Activated T-helper 1 cell treated with anti-CD3 and anti-CD28 coated beads, Interleukin-2, amount 50 U/mL, for 16 hours (primary cell): ENCODE measurements at places on chromosomes 16 and 17.

DNA sequence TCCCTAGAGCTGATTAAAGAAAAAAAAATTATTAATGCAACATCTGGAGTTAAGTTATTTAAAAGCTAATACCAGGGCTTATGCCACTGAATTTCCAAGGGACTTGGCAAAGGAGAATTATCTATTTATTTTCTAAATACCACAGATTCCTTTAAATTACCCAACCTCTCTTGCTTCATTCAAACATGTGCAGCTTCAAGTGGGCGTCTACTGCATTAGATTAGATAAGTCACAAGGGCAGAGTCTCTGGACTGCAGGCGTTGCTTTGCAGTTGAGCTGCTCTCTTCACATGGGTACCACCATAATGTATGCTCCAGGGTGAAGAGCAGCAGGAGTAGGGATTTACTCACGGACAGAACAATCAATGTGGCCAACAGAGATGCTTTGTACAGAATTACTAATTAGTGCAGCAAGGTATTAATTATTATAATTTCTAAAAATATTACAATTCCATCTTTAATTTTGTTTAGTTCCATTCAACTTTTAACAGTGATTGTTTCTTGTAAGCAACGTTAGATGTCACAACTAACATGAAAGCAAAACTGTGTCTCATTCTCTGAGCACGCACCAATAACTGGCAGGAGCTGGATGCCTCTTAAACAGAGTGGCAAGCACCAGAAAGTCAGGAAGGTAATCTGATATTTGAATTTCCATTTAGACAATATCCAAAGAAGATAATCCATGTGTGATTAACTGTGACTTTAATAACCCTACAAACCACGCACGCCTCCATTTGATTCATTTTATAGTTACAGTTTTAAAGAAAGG, 214.2 kb downstream of the STX8 start:
- no peak for DNase-seq

DNA sequence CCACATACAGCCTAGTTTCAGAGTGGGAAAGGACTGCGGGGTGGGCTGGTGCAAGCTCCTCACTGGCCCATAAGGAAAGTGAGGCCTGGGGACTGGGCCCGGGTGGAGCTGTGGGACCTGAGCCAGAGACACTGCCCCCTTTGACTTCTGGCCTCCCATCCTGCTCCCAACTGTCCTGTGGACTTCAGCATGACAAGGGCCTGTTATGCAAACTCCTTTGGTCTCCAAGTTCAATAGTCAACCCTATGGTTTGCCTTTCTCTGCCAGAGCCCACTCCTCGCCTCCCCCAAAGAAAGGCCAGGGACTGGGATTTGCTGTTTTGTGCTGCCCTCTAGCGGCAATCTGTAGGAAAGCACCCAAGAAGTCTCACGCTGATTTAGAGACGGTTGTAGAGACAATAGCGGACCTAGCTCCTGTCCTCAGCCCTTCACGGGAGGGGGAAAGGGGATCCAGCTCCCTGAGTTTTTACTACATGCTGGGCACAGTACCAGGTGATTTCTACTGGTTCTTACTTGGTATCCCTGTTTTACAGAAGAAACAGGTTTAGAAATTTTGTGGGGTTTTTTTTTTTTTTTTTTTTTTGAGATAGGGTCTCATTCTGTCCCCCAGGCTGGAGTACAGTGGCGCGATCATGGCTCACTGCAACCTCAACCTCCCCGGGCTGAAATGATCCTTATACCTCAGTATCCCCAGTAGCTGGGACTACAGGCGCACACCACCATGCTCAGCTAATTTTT, 1.2 kb upstream of the TLCD3B start:
- DNase-seq: no peak

GRCh38 chr16:75593825-75594820, 27.9 kb downstream of the GABARAPL2 start:
- no peak for DNase-seq

DNA sequence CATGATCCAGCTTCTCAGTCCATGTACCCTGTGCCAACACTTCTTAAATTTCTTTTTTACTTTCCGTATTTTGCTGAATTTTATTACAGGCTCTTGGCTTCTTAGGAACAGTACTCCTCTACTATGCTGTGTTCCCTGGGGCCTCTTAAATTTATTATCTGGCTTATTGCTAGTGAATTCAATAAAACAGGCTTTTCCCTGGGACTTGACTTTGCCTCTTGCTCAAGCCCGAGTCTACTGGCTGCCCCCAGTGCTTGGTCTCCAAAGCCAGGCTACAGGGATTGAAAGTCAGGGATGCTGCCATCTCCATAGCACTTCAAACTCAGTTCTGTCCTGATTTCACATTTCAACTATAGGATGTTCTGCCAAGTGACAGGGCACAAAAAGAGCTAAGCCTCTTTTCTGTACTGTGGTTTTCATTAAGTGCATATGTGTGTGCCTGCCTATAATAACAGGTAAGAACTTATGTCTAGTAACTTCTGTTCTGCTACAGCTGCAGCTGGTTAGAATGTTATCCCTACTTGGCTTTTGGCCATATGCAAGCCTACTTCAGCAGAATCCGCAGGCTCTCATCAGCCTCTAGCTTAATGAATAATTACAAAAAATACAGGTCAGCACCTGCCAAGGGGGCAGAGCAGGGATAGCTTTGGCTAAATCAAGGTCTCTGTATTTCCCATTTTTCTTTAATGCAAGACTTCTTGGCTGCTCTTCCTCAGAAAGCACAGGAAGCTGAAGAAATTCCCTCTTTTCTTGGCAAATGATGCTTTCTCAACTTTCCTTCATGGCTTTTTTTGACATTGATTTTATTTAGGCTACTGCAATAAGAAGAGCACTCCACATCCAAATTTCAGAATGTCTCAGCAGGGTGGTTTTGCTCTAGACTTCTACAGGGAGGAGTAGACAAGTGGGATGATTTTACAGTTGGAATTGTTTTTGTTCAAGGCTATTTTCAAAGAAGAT, 8.2 kb downstream of the FAM20A start:
- DNase-seq: no peak

- DNase-seq: no peak
Observed at GRCh38 chr16:83031524-83031923, 404.8 kb downstream of the CDH13 start.

DNA sequence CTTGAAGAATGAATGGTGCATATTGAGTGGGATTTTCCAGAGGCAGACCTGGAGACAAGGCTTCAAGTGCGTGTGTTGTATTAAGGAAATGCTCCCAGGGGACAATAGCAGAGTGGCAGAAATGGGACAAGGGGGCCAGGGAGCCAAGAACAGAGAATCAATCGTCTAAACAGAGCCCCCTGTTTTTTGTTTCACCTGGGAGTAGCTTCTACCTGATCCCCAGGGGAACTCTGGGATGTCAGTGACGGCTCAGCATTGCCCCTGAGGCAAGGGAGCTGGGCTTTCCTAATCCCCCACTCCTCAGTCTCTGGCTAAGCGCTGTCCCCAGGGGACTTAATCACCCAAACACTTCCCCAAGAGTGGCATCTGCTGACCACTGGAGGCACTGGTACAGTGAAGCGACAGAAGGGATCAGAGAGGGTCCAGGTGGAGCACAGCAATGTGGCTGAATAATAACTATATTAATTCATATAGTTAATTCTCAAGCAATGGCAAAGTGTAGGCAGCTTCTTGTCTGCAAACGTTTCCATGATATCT, 35.7 kb upstream of the C16orf78 start:
- DNase-seq: no peak

DNA sequence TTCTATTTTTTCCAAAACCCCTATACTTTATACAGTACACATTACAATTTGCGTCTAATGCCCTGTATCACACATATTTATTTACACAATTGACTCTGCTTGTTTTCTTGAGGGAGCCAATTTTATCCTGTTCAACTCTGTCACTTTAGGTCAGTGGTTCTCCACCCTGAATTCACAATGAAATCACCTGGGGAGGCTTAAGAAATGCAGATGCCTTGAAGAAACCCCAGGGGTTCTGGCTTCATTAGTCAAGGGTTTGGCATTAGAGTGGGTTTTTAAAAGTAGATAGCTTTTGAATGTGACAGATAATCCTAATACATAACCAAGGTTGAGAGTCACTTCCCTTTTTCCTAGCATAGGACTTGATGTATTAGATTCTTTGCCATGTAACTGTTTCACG, 398.6 kb upstream of the ERCC4 start:
- no peak for DNase-seq

DNA sequence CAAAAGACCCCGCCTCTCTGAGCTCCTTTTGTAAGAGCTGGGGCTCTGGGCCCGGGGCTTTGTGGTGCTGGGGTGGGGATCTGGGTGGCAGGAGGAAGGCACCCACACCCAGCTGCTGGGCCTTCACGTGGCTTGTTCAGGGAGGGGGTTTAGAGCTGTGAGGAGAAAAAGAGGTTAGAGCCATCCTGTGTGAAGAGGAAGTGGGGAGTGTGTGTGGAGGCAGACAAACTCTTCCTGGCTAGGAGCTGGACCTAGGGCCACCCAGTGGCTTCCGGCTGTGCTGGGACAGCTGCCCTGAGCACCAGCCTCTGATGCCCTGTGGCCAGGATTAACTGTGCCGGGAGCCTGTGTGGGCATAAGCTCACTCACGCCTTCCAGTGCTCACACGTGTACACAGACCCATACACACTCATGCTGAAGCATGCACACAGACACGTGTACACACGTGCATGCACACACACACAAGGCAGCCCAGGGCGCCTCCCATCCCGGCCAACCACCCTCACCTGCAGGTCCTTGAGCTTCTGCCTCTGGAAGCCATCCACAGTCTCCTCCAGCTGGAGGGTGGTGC, 7.4 kb downstream of the CIBAR2 start:
- DNase-seq: no peak
